Psoas muscle (tissue), 8 donors: ENCODE measurements at places on chromosomes 7 and 10.

DNA sequence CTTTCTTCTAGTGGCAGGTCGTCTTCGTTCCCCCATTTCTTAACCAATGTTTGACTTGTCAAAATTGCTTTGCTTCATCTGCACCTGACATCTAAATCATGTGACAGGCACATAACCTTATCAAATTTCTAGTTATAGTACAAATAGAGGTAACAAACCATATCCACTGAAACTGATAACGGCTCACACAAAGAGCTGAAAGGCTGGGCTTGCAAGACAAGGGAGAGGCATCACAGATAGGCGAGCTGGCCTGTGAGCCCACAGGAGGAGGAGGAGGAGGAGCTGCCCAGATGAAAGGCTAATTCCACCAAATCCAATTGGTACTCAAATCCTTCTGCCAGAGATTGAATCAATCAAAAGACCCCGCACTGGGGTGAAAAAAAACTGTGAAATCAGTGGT is 80.2 kb upstream of the NEBL start:
- no peaks in the 10 kb centered on the region for H3K36me3 ChIP-seq
- H3K27ac ChIP-seq: no peak overlapping the region
- H3K27me3 ChIP-seq: no peaks in the 10 kb centered on the region
- no peak for DNase-seq
- H3K4me3 ChIP-seq: no peak overlapping the region
- no peaks in the 10 kb centered on the region for H3K4me1 ChIP-seq

DNA sequence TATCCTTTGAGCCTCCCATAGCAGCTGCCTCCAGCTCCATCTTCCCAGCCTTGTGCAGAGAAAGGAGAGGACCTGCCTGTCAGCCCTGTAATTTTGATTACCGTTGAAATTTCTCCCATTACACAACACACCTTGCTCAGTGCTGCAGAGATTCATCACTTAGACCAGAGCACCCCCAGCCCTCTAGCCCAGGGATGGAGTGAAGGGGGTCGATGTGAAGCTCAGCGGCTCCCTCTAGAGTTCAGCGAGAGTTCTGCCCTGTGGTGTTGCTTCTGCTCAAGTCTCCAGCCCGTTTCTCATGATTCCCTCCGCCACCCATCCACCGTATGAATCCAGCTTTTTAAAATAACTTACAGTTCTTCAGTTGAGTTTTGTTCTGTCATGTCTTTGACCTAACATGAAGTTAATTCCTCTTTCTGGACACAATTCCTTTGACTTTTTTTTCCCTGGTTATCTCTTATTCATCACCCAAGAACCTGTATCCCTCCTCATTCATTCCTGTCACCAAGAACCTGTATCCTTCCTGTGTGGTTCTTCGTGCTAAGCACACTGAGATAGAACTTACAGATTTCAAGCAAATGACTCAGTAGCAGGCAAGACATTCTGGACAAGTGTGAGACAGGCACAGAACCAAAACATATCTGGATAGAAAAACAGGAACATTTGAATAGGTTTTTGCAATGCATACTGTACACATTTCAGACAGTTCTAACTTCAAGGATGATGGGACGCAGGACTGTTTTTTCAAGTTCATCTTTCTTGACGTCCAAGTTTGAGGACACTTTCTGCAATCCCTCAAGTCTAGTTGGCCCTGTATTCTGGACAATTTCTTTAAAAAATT is 35.0 kb upstream of the ZNF32 start:
- no peaks in the 10 kb centered on the region for H3K36me3 ChIP-seq
- DNase-seq: no peak
- H3K27ac ChIP-seq: no peak overlapping the region
- H3K4me1 ChIP-seq: peaks cover 6% of the 10 kb centered on the region
- no peaks in the 10 kb centered on the region for H3K27me3 ChIP-seq
- no peak overlapping the region for H3K4me3 ChIP-seq

- no peak for DNase-seq
- H3K4me3 ChIP-seq: no peak overlapping the region
- H3K27me3 ChIP-seq: no peaks in the 10 kb centered on the region
- H3K36me3 ChIP-seq: no peaks in the 10 kb centered on the region
- H3K27ac ChIP-seq: no peak overlapping the region
- no peaks in the 10 kb centered on the region for H3K4me1 ChIP-seq
Observed at GRCh38 chr10:97928897-97929296, 79.3 kb downstream of the GOLGA7B start.

GRCh38 chr10:4083509-4084003 is 298.5 kb upstream of the KLF6 start:
- no peak overlapping the region for H3K27ac ChIP-seq
- no peaks in the 10 kb centered on the region for H3K4me1 ChIP-seq
- no peak overlapping the region for H3K4me3 ChIP-seq

- H3K36me3 ChIP-seq: peaks cover 8% of the 10 kb centered on the region
- no peak overlapping the region for H3K4me3 ChIP-seq
- no peak overlapping the region for H3K27ac ChIP-seq
Observed at GRCh38 chr10:37957841-37958240, 18.6 kb downstream of the ZNF25 start.

DNA sequence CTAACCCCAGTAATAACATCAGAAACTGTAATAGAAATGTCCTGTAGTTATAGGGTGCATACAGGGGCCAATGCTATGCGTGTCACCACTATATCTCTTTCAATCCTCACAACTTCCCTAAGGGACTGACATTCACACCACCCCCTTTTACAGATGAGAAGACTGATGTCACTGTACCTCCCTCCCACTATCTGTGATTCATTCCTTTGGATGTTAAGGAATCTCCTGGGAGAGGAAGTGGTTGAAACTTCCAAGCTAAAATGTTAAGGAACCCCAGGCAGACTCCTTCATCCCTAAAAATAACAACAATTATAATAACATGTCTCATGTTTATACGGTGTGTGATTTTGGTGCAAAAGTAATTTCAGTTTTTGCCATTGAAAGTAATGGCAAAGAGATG is 5.4 kb downstream of the COL13A1 start:
- no peaks in the 10 kb centered on the region for H3K36me3 ChIP-seq
- H3K27me3 ChIP-seq: no peaks in the 10 kb centered on the region
- no peak overlapping the region for H3K4me3 ChIP-seq
- H3K27ac ChIP-seq: no peak overlapping the region
- H3K4me1 ChIP-seq: peaks cover 7% of the 10 kb centered on the region

DNA sequence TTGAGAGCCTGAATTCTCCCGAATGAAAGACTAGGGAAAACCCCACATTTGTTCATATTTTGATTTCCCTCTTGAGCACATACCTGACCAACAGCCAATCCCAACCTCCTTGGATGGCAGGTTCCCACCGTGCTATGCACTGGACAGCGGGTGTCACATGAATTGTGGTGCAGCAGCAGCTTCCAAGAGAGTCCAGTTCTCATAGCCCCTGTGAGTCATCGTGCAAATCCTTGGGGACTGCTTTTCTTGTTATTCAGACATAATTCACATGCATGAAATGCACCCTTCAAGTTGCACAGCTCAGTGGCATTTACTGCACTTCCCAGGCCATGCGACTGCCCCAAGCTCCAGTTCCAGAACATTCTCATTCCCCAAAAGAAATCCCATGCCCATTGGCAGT is 67.8 kb upstream of the PPP2R2D start:
- no peaks in the 10 kb centered on the region for H3K4me1 ChIP-seq
- H3K27me3 ChIP-seq: peaks cover 16% of the 10 kb centered on the region
- no peaks in the 10 kb centered on the region for H3K36me3 ChIP-seq
- DNase-seq: no peak
- H3K4me3 ChIP-seq: no peak overlapping the region

DNA sequence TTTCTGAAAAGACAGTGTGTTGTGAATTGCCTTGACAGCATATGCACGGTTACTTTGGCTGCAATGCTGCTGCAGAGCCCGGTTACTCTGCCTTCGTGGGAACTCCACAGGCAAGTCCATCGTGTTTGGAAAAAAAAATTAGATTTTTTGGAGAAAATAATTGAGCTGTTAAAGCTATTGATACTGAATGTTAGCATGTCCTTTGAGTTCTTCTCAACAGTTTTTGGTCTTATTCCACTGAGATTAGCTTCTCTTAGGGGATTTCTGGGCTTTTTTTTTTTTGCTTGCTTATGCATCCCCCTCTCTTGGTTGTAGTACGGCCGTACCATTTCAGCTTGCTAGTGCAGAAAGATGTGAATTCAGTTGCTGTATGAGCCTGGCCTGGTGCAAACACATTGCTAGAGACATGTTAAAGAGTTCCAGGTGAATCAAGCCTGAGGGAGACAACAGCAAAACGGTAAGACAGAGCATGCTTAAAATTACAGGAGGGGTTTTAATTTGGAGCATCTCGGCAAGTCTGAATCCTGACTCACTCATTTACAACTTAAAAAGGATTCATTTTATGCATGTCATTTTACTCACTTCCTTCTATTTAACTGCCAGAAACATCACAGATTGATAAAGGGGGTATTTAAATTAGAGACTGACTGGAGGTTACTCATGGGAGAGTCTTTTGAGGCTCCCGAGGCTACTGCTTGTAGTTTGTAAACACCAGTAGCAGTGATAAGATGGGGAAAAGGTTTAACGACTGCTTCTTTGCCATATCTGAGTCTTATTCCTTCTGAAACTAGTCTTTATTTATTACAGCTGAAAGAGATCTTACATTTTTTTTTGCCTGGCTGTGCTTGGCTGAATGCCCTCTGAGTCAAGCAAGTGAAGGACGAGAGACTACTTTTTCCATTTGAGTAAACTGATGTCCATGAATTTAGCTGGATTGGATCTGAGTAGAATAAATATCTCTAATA is 113.7 kb downstream of the CDK14 start:
- no peaks in the 10 kb centered on the region for H3K27me3 ChIP-seq
- peaks cover 13% of the 10 kb centered on the region for H3K4me1 ChIP-seq
- H3K27ac ChIP-seq: no peak overlapping the region

- no peaks in the 10 kb centered on the region for H3K27me3 ChIP-seq
- H3K27ac ChIP-seq: peak overlapping the region; percentile 61
- H3K36me3 ChIP-seq: peaks cover 7% of the 10 kb centered on the region
- DNase-seq: no peak
Observed at GRCh38 chr7:121048195-121048594, 59.7 kb downstream of the CPED1 start.

GRCh38 chr10:62352356-62352970 is 21.7 kb upstream of the ZNF365 start:
- no peak overlapping the region for H3K27ac ChIP-seq
- peaks cover 4% of the 10 kb centered on the region for H3K27me3 ChIP-seq
- no peak overlapping the region for H3K4me3 ChIP-seq
- H3K4me1 ChIP-seq: no peaks in the 10 kb centered on the region

DNA sequence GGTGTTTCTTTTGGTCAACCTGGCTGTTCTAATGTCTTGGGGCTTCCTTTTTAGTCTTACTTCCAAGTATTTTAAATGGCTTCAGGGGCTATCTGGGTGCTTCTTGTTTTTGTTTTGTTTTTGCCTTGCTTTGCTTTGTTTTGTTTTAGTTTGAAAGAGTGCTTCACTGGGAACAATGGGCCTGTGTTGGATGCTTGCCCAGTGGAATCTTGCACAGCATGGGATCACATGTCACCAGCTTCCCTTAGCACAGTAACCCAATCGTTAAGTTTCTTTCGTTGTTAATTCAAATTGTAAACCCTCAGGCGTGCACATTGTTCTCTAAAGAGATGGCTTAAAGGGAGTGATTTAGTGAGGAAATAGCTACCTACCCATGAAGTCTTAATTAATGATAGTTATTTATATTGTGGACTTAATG is 8.9 kb downstream of the COL17A1 start:
- peaks cover 5% of the 10 kb centered on the region for H3K27me3 ChIP-seq
- H3K4me1 ChIP-seq: no peaks in the 10 kb centered on the region
- DNase-seq: peak; percentile 28
- no peak overlapping the region for H3K4me3 ChIP-seq
- H3K27ac ChIP-seq: no peak overlapping the region

DNA sequence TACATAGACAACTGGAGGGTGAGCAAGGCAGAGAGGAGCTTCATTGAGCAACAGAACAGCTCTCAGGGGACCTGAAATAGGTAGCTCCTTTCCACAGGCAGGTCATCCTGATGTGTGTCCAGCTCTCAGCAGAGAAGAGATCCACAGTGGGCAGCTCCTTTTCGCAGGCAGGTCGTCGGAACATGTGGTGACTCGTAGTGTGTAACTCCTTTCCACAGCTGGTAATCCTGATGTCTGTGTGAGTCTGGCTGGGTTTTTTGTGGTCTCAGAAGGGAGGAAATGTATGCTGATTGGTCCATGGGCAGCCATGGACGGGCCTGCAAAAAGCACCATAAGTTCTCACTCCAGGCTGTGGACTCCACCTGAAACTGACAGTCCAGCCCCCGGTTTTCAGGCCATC is 24.4 kb upstream of the TES start:
- H3K36me3 ChIP-seq: no peaks in the 10 kb centered on the region
- H3K27me3 ChIP-seq: no peaks in the 10 kb centered on the region
- H3K27ac ChIP-seq: no peak overlapping the region
- no peaks in the 10 kb centered on the region for H3K4me1 ChIP-seq
- H3K4me3 ChIP-seq: no peak overlapping the region
- DNase-seq: no peak

GRCh38 chr10:33519130-33519860 is 184.8 kb upstream of the NRP1 start:
- H3K4me3 ChIP-seq: no peak overlapping the region
- H3K4me1 ChIP-seq: peaks cover 12% of the 10 kb centered on the region
- DNase-seq: no peak

DNA sequence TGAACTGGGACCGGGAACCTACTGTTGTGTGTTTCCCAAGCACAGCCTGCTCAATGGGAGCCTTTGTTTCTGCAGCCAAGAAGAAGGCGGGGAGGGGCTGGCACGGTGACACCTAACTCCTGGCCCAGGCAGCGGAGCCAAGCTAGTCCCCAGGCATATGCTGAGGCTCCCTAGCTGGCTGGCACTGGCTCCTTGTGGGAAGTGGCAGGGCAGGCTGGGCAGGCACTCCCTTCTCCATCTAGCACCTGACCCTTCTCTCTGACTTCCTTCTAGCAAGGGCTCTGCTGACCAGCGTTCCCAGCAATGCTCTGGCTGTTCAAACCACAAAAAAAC is 325.0 kb downstream of the PLXNA4 start:
- no peaks in the 10 kb centered on the region for H3K27me3 ChIP-seq
- H3K4me1 ChIP-seq: peaks cover 17% of the 10 kb centered on the region
- no peaks in the 10 kb centered on the region for H3K36me3 ChIP-seq
- no peak overlapping the region for H3K27ac ChIP-seq
- no peak overlapping the region for H3K4me3 ChIP-seq

GRCh38 chr7:149150981-149151380 is 3.7 kb downstream of the ZNF398 start:
- DNase-seq: no peak
- no peak overlapping the region for H3K27ac ChIP-seq
- H3K36me3 ChIP-seq: peaks cover 24% of the 10 kb centered on the region
- H3K27me3 ChIP-seq: no peaks in the 10 kb centered on the region

GRCh38 chr10:104273899-104274575 is 5.1 kb downstream of the GSTO2 start:
- no peaks in the 10 kb centered on the region for H3K36me3 ChIP-seq
- H3K4me3 ChIP-seq: no peak overlapping the region
- H3K27ac ChIP-seq: no peak overlapping the region
- H3K4me1 ChIP-seq: peaks cover 4% of the 10 kb centered on the region
- DNase-seq: no peak

DNA sequence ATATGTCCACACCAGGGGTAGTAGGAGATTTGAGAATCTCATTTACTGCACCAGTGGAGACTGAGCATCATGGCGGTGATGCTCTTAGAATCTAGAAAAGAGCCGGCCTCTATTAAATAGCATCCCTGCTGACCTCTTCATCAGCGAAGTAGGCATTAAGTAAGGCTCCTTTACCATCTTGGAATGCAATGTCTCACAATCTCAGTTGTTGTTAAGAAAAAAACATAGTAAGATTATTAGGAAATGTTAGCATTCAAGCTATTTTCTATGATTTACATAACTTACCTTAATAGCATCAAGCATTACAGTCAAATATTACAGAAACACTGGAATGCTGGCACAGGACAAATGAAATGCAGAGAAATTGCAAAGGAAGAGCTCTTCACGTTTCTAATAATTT is 54.5 kb downstream of the ORC5 start:
- no peak overlapping the region for H3K4me3 ChIP-seq
- H3K27ac ChIP-seq: no peak overlapping the region
- no peak for DNase-seq
